ENCODE measurements at places on chromosomes 3 and 15.

DNA sequence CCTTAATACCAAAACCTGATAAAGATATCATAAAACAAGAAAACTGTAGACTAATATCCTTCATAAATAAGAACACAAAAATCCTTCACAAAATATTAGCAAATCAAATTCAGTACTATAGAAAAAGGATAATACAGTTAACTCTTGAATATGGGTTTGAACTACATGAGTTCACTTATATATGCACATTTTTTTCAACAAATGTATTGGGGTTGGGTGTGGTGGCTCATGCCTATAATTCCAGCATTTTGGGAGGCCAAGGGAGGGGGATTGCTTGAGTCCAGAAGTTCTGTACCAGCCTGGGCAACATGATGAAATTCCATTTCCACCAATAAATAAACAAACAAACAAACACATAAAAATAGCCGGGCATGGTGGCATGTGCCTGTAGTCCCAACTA lies 39.2 kb downstream of the GOLGB1 start:
- no peak for DNase-seq

- no peak for DNase-seq
These were observed 3.9 kb downstream of the POC1A start for GRCh38 chr3:52150357-52150756.

DNA sequence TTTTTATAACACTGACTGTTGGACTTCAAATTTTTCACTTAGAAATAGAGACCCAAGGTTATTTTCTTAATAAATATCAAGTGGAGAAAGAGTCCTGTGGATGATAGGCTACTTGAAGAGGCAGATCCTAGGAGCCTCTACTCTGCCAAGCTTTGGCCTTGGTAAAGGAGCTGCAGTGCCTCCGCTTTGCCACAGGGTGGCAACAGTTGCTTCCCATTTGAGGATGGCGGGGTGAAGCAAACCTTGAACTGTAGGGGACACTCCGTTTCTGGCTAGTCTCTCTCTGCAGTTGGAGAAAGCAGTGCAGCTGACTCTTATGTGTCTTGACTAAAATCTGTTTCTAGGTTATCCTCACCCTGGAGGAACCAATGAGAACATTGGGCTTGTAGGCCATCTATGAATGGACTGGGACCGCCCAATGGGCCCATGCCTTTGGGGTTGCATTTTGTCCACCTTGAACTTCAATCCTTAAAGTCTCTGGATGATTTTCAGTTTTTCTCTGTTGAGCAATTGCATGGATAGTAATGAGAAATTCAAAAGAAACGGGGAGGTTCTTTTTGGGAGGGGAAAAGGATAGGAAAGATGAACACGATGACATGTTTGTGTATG lies 9.8 kb downstream of the SCG5 start:
- peak; percentile 9 for DNase-seq

DNA sequence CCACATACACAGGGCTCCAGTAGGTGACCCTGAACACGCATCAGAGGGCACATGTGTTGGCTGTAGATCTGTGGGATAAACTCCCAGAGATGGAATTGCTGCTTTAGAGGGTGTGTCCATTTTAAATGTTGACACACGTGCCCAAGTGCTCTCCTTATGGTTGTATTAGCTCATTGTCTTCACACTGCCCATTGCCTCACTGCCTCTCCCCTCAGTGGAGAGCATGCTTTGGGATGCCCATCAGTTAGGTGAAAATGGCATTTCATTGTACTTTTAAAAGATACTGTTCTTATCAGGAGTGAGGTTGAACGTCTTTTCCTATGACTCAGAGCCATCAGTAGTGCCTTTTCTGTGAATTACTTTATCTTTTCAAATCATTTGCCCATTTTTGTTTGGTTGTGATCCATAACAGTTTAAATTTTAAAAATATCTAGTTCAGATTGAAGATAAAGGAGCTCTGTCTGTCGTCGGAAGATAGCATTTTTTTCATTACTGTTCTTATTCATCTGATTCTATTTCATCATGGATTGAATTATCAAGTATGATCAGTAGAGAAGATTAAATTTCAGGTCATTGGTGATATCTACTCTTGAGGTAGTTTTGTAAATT lies 120.7 kb downstream of the CHDH start:
- no peak for DNase-seq

- DNase-seq: no peak
These were observed 73.0 kb downstream of the ISG20 start for GRCh38 chr15:88711806-88712205.

- no peak for DNase-seq
These were observed 85.1 kb upstream of the NANOGP8 start for GRCh38 chr15:35170207-35170606.

DNA sequence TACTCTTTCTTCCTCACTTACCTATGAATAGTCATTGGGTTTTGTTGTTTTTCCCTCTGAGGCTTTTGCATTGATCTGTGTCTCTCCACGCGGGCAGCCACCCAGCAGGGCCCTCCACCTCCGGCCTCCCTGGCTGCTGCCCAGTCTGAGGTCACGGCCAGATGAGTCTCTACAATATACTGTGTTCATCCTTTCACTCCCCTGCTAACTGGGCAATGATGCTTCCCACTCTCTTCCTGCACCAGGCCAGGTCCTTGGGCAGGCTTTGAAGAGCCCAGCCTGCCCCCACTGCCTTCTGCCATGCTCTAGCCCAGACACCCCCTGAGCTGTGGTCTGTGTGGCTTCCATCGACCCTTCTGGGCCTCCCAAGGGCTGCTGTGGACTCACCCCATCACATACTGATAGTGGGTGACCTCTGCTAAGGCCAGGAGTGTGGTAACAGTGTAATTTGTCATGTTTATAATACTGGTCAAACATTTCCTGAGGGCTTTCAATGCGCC lies 18.0 kb downstream of the PDIA5 start:
- no peak for DNase-seq

- DNase-seq: no peak
These were observed 69.4 kb upstream of the FOXP1 start for GRCh38 chr3:71652781-71653413.

- DNase-seq: no peak
These were observed 87.4 kb downstream of the CHST2 start for GRCh38 chr3:143206955-143207337.

GRCh38 chr15:32802286-32802936 lies 84.6 kb downstream of the GREM1 start:
- DNase-seq: no peak

GRCh38 chr3:188624828-188625227 lies 470.9 kb downstream of the LPP start:
- no peak for DNase-seq

- DNase-seq: no peak
These were observed 170.7 kb upstream of the TP63 start for GRCh38 chr3:189460511-189460910.

GRCh38 chr3:127688022-127688415 lies 15.3 kb downstream of the ABTB1 start:
- DNase-seq: no peak

DNA sequence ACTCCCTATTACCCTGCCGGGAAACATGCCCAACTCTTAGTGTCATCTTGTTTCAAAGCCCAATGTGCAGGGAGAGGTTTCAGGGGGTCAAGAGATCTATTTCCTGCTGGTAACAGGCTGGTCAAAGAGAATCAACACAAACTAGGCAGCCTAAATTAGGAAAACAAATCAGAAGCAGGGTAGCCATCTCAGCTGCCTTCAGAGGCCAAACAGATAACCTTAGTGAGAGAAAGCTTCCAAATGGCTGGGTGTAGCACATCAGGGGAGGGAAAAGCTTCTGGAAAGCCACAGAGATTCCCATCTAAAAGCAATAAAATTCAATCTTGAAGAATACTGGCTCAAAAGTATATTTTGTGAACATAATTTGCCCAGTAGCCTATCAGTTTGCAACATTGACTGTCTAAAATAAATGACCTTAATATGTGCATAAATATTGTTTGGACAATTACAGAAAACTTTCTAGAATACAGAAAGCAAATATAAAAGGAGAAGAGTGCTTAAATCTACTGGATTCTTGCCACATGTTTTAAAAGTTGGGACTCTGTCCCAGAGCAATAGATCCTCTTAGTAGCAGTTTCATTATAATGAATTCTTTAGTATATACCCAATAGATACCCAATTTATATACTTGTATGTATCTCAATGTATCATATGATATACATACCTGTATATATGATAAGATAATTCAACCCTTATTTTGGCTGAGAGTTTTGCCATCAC lies 371.9 kb upstream of the RARB start:
- DNase-seq: no peak

DNA sequence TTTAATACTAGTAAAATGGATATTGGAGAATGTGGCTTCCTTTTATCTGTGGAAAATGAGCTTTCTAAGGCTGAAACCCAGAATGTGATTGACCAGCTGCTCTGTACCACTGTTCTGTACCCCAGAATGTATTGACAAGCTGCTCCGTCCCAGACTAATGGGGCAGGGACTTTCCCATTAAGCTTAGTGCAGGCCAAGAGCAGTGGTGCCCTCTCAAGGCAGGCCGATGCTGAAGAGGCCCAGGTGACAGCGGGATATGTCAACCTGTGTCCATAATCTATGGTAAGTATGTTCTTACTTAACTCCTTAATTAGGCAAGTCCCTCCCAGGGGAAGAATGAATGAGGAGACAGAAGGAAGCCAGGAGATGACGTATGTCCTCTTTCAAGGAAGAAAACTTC lies 31.1 kb downstream of the SGO1 start:
- no peak for DNase-seq

- no peak for DNase-seq
These were observed 56.4 kb downstream of the SPTSSB start for GRCh38 chr3:161314836-161315395.

DNA sequence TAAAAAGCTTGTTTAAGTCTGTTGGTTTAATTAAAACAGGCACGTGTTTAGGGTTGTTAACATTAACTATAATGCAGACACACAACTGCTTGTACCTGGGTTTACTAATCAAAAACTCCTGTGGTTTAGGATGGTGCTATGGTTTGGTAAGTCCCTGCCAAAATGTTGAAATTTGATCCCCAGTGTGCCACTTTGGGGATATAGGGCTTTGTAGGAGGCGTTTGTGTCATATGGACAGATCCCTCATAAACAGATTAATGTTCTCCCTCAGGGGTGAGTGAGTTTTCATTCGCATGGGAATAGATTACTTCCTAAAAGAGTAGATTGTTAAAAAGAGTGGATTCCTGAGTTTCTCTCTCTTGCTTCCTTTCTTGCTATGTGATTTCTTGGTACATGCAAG lies 18.7 kb upstream of the GK5 start:
- DNase-seq: no peak

DNA sequence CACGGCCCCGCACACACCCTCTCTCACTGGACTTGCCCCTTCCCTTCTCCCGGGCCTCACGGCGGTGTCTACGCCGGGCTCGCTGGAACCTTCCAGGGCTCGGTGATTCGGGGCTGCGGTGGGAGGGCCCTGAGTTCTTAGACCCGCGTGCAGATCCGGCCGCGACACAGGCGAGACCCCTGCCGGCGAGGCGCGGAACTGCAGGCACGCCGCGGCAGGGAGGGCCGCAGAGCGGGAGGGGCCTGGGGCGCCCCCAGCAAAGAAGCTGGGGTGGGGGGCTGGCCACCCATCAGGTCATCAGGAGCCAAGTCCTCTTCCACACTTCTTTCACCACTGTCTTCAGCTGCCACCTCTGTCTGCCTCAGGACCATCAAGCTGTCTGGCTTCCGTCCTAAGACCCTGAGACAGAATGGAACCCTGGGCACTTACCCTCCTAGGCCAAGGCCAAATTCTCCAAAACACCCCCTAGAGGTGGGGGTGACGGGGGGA lies 164.5 kb downstream of the XXYLT1 start:
- DNase-seq: peak; percentile 36

- no peak for DNase-seq
These were observed 2.9 kb downstream of the THBS1 start for GRCh38 chr15:39583596-39584265.

DNA sequence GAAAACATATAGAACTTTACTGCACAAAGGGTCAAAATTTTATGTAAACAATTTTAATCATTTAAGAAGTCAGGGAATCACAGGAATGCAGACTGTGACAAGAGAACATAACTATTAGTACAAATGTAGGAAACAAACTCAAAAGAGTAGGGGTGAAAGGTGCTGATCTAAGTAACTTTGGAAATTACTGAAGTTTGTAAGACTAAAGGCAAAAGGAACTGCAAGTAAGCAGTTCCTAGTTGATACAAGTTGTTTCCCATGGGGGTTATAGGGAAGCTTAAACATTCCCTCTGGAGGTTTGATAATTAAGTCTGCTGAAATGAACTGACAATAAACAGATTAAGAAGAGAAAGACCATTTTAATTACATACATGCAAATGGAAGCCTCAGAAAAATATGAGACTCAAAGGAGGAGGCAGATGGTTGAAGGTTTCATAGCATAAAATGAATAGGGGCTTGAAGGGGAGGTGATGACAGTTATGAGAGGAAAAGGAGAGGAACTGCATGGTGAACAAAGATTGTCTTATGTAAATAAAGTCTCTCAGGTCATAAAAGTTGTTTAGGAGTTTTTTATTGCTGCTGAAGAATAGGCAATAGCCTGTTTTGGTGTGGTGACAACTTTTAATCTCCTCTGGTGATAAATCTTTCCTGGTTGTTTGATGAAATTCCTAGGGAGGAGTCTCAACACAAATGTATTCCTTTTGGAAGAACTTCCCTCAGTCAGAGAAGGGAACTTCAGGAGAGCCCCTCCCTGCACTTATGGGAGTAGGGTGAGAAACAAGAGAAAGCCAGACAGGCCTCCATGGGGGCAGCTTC lies 17.1 kb downstream of the SETMAR start:
- DNase-seq: no peak

DNA sequence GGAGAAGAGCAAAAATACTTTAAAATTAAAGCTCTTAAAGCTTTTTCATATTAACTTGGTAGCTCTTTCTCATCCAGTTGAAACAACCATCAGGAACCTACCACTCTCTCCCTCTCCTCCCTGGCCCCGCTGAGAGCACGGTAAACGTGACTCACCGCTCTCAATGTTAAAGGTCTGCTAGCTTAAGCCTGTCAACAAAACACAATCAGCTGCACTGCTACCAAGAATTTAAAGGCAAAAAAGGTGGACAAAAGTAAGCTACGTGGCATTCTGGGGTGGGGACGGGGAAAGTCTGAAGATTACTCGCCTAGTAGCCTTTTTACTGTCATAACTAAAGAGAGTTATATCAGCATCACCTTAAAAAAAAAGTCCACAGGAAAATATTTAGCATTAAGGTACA lies 8.4 kb upstream of the GP5 start:
- no peak for DNase-seq

GRCh38 chr15:39843565-39843964 lies 60.9 kb upstream of the FSIP1 start:
- DNase-seq: no peak

DNA sequence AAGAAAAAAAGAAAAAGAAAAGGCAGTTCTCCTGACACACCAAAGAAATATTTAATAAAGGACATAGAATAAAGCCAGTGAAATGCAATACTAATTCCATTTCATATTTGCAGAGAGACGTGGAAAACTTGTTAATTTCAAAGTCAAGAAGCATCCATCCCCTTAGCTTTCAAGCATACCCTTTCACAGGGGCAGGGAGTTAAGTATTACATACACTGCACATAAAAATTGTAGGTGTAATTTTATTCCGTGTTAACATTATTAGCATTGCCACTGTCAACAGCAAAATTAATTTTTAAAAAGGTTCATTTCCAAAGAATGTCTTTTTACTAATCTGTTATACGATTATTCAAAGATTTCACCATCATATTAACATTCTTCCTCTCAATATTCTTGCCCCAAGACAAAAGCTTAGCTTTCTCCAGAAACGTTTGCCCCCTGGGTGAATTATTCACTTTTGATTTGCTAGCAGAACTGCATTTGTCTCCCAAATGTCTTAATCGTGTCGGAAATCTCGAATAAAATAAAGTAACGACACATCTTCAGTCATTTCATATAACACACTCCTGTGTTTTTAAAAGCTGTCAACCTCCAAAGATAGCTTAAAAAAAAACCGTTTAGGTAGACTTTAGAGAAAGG lies 517.9 kb downstream of the MECOM start:
- DNase-seq: no peak

- DNase-seq: no peak
These were observed 10.9 kb downstream of the CHCHD6 start for GRCh38 chr3:126714921-126715320.

Measured in stimulated activated CD8-positive, alpha-beta memory T cell treated with anti-CD3 and anti-CD28 coated beads, Interleukin-4, amount 100 ng/mL, for 1 hour (primary cell).